ENCODE measurements at places on chromosomes 16 and 17.

DNA sequence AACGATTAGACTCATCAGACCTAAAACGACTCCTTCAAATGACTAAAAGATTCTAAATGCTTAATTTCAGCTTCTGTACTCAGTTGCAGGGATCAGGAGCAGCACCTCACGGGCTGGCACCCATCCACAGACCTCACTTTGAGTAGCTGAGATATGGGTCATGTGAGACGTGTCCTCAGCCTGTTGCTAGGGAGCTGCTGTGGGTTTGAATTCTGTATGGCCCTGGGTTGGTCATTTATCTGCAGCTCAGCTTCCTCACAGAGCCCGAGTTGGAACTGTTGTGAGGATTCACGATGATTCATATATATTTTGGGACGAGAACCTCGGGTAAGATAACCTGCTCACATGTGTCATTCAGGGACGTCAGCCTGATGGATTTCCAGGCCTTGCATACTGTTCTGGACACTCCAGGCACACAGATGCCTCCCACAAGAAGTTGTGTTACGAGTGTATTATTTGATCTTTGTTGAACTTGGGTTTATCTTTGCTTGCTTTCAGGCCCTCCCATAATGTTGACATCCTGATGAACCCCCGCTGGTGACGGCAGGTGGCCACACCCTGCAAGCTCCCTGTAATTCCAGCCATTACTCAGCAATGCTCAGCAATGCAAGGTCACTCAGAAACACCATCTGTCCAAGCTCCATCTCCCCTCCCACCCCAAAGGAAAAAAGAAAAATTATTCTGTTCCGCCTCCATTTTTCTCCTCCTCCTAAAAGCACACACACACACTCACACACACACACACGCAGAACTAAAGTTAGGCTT, 137.6 kb downstream of the RBFOX3 start:
- DNase-seq: no peak

GRCh38 chr17:56108811-56109284, 44.4 kb upstream of the ANKFN1 start:
- DNase-seq: no peak

- no peak for DNase-seq
Measured at GRCh38 chr17:57356153-57356718, 99.9 kb downstream of the MSI2 start.

GRCh38 chr17:63631062-63631461, 8.8 kb downstream of the MAP3K3 start:
- no peak for DNase-seq

GRCh38 chr16:35733971-35734702, 2274.7 kb downstream of the TP53TG3F start:
- DNase-seq: no peak

DNA sequence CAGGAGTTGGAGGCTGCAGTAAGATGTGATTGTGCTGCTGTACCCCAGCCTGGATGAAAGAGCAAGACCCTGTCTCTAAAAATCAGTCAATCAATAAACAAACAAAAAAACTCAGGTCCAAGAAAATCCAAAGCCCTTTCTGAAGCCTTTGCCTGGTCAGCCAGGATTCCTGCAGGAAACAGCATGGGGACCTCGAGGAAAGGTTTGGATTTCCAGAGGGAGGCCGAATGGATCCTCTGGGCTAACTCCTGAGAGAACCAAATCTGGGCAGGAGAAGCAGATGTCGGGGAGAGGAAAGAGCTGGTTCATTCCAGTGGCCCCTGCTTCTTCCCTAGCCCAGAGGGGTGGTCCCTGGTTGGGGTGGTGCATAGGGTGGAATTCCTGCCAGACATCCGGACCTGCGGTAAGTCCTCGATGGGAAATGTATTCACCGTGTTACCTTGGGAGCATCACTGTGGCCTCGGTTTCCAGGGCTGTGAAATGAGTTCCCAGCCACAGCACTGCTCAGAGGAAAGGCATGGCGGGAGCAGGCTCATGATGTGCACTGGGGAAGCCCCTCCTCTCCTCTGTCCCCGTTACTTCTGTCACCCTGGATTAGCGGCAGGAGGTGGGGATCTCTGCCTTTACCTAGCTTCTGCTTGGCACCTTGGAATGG, 75.1 kb downstream of the CYLD start:
- no peak for DNase-seq

- no peak for DNase-seq
Measured at GRCh38 chr16:10777356-10777755, 33.7 kb downstream of the NUBP1 start.

DNA sequence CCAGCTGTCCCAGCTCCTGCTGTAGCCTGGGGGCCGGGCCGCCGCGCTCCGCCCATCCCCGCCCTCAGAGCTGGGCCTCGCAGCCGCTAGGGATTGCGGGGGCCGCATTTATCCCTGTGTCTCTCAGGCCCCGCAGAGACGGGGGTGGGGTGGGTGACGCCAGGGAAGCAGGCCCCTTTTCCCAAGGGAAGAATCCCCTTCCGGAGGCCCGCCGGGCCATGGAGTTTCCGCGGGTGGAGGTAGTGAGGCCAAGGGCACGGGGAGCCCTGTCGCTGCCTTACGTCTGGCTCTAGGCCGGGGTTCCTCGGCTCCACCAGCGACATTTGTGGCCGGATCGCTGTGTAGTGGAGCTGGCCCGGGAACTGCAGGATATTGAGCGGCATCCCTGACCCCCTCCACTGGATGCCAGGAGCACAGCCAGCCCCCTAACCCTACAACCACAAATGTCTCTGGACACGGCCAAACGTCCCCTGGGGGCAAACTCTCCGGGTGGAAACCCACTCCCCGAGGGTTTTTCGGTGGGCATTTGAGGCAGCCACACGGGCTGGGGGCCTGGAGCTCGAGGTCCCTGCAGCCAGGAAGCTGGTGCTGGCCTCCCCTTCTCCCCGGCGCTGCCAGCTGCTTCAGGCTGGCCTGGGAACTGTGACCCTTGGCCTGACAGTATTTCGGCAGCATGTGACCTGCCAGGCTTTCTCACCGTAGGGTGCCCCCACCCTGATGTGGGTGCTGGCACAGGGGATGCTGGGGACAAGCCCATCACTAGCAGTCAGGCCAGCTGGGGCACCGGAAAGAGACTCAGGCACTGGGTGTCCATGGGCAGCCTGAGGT, 12.0 kb upstream of the CD300A start:
- DNase-seq: no peak

DNA sequence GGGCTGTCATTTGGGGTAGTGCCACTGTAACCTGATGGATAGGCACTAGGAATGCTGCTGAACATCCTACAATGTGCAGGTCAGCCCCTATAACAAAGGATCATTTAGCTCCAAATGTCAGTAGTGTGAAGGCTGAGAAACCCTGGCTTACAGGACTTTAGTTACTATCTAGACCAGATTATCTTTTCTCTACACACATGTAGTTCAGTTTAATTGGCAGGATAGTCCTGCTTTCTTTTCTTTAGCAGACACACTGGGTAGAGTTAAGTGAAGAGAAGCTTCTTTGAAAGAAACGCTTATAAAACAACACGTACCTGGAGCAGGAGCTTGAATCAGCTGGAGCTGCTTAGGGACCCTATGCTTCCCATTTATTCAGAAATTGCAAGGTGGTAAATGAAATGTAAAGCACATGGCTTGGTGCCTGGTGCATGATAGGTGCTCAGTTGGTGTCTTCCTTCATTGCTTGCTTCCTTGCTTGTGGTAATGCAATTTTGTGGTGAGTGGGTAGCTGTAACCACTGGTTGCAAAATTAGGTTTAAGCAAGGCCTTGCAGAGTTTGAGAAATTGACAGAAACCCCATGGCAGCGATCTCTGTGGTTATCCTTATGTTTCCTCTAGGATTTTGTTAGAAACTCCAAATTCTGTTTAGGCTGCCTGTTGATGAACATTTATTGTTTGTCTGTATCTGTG, 9.4 kb downstream of the METTL9 start:
- no peak for DNase-seq

Measured in stimulated activated CD4-positive, alpha-beta T cell treated with anti-CD3 and anti-CD28 coated beads, Interleukin-12 subunit alpha, Interleukin-12 subunit beta, amount 100 ng/mL, for 4 hours (primary cell).